ENCODE measurements at places on chromosomes 16 and 17.

DNA sequence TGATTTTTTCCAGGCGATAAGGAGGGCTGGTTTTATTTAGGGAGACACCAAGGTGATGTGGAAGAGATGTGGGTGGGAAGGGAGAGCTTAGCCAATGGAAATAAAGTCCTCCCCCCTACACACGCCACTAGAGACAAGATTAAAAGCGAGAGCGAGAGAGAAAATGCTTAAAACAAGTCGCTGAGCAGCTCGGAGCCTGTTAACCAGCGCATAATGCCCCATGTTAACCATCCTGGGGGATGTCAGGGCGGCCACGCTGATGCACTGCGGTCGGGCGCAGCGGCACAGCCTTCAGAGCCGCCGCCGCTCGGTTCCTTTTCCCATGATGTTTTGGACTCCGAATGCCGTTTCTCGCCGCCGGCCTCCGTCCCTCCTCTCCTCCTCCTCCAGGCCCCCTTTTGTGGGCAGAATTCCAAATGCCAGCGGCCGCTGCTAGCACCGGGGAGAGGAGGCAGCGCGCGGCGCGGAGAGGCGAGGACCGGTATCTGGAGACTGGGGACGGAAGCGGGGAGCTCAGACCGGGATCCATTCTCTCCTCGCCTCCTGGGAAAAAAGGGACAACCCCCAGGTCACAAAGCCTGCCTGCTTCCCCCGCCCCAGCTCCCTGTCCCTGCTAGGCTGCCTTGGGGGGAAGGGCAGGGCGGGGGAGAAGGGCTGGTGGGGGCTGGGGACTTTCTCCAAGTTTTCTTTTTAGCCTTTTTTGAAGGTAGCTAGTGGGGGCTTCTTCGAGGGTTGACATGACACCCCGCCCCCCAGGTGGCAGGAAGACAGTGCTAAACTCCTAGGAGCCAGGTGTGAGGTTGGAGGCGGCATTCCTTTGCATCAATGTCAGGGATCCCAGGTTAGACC is 98.1 kb upstream of the CCL2 start:
- no peak for DNase-seq

- no peak for DNase-seq
Observed at GRCh38 chr16:1749152-1750117, 21.9 kb downstream of the NME3 start.

DNA sequence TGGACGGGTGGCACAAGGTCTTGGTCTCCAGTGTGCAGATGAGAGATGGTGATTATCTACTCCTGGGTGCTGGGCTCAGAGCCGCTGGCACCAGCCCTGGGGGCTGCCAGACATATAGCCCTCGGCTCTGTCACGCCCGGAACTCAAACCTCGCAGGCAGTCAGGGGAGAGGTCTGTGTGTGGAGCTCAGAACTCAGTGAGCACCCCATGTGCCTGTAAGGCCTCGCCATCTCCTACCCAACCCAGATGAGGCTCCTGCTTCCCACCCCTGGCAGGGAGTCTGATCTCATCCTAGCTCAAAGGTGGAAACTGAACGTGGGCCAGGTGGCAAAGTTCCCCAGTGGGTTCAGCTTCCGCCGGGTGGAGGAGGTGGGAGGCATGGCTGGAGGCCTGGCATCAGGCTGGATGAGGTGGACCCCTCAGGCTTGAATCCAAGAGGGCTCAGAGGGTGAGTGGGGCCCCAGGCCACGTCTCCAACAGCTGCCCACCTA is 22.6 kb upstream of the NPTX1 start:
- no peak for DNase-seq

DNA sequence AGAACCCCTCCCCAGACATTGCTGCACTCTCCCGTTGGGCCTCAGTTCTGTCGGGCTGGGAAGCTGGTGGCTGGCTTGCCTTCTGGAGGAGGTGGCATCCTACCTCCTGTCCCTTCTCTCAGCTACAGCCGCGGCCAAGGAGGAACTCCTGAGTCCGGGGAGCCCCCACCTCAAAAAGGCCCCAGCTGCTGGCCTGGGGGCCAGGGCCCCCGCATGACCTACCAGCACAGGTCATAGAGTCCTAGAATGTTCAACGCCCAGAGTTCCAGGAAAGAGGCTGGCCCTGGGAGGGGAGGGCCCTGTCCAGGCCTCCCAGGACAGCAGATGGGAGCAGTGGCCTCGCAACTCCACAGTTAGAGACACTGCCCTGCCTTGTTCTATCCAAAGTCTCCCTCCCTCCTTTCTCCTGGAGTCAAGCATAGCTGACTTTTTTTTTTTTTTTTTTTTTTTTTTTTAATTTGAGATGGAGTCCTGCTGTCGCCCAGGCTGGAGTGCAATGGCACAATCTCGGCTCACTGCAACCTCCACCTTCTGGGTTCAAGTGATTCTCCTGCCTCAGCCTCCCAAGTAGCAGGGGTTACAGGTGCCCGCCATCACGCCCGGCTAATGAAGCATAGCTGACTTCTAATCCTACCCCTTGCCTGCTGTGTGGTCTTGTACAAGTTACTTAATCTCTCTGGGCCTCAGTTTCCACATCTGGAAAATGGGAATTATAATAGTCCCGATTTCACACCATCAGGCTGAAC is 7.1 kb downstream of the CARHSP1 start:
- no peak for DNase-seq

DNA sequence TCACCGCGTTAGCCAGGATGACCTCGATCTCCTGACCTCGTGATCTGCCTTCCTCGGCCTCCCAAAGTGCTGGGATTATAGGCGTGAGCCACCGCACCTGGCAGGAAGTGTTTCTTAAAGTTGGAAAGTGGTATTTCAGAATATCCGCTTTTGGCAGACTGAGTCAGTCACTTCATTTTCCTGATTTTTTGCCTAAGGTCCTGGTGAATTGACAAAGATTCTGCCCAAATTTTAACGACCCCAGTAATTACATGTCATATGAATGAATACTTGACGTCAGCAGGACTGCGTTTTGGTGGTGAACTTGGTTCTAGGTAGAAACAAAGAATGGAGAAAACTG is 4.5 kb upstream of the BRCA1 start:
- no peak for DNase-seq

DNA sequence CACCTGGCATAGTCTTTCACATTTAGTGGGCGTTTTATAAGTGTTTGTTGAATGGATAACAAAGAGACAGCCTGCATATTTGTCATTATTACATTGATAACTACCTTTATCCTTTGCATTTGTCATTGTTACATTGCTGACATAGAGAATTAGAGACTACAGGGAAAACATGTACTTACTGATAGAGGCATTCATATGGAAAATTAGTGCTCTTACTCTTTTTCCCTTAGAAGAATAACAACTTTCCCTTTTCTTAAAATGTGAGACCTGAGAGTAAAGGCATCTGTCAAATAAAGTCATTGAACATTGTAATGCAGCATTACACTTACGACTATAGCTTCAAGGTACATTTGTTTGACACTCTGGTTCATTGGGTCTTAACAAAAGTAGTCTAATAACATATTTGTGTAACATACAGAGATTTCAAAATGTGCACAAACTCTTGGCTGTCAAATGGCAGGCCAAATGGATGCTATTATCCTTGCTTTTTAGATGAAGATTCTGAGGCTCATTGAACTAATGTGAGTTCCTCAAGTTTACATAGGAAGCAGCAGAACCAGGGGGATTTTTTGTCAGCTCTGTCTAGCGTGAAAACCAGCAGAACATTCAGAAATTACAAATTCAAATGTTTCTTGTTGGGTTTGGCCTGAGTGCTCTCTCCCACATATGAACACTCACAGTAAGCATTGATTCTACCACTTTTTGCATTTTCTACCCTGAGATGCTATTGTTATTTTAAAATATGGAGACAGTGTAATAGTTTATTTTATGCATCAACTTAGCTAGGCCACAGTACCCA is 28.5 kb downstream of the SMIM36 start:
- DNase-seq: no peak

- no peak for DNase-seq
Observed at GRCh38 chr16:65876624-65877023, 489.9 kb upstream of the CDH5 start.

DNA sequence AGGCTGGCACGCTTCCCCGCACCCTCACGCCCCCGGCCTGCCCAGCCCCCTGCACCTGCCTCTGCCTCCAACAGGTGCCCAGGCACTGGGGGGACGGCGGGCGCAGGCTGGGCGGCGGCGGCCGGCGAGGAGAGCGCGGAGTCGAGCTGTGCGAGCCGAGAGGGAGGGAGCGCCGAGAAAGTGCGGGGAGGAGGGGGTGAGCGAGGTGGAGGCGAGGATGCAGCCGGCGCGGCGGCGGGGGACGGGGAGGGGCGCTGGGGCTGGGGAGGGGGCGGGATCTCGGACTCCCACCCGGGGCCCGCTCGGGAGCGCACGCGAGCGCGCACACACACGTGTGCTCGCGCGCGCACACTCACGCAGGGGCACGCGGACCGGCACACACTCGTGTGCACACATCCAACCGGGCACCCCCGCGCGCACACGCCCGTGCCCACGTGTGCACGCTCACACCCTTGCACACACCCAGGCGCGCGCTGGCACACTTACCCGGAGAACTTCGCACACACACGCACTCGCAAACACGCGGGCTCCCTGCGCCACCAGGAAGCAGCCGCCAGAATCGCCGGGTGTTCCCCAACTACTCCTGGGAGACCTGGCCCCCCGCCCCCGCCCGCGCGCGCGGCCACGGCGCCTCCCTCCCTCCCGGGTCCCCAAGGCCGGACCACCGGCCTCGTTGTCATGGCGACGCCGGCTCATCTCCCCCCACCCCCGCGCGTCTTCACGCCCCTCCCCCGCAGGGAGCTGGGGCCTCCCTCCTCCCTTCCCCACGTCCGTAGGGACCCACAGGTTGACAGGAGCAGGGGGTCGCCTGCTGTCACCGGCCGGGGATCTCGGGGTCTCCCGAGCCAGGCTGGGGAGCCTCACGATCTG is at the start of gene DOC2A:
TSS of gene DOC2A (minus strand) at position 184 of the 870 bp plus-strand sequence. CDS start 805 bp downstream, outside the sequence.
- DNase-seq: peak; percentile 19

DNA sequence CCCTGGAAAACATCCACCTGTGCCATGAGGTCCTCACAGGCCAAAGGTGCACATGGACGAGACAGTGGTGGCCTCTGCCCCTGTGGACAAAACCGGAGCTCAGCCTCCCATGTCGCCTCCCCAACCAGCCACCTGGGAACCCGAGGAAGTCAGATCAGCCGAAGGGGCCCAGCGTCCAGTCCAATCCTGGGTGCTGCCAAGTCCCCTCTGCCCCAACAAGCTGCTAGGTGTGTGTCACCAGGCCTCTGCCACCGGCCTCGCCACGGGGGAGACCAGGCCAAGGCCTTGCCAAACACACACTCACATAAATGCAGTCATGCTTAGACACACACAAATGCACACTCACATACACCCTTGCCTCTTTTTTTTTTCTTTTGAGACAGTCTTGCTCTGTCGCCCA is 167.8 kb downstream of the RBFOX3 start:
- DNase-seq: no peak
